A673 (cell line): ENCODE measurements at places on chromosomes 4 and X. TPM values are rescaled to one million over a fixed set of nuclear protein-coding genes. Genes with fewer than 3 reads are reported as not detected.
A peak's percentile ranks its signal among the peaks of the same experiment; 100 is the strongest.

GRCh38 chr4:15414551-15415091 lies 13.2 kb upstream of the C1QTNF7 start:
- DNase-seq, result no peak

DNA sequence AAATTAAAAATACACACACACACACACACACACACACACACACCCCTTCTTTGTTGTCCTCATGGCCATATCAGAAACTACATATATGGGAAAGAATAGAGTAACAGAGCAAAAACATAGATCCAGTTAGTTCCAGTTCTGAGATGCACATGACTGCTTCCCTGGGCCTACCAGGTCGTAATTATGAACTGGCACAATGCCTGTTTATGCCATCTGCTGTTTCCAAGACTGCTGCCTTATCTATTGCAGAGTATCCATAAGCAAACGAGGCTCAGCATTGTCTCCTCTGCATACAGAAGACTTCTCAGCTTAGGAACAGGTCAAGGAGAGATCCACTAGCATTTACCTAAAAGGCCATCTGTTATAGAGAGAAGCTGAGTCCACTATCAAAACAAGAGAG lies 789.0 kb downstream of the TECRL start:
- no peak for DNase-seq

DNA sequence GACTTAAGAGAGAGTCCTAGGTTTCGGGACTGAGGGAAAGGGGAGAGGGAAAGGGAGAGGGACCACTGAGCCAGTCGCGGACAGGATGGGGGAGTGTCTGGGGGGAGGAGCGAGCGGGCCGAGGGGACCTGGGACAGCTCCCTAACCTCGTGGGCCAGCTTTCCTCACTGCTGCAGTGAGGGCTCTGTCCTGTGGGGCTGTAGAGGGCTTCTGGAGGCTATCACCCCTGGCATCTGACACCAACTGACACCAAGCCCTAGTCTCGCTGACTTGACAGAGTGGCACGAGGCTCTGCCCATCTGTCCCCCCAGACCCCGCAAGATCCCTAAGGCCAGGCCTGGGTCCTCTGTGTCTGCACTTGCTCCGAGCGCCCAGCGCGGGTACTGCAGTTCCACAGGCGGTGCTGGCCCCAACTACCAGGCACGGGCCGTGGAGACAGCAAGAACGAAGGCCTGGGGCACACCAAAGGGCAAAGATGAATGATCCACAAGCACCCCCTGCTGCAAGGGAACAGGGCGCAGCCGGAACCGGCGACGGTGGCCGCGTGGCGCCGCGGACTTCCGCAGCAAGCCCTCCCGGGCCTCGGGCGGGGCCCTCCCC lies 465 bp downstream of the HAUS7 start:
- DNase-seq, result peak; percentile 27

GRCh38 chr4:187309456-187309855 lies 585.8 kb upstream of the FAT1 start:
- no peak for DNase-seq

GRCh38 chrX:139920316-139920715 lies 12.5 kb downstream of the ATP11C start:
- DNase-seq, result no peak

GRCh38 chr4:41714364-41715000 lies 34.0 kb downstream of the PHOX2B start:
- DNase-seq, result no peak

GRCh38 chr4:143091862-143092261 lies 92.9 kb upstream of the USP38 start:
- DNase-seq, result no peak

DNA sequence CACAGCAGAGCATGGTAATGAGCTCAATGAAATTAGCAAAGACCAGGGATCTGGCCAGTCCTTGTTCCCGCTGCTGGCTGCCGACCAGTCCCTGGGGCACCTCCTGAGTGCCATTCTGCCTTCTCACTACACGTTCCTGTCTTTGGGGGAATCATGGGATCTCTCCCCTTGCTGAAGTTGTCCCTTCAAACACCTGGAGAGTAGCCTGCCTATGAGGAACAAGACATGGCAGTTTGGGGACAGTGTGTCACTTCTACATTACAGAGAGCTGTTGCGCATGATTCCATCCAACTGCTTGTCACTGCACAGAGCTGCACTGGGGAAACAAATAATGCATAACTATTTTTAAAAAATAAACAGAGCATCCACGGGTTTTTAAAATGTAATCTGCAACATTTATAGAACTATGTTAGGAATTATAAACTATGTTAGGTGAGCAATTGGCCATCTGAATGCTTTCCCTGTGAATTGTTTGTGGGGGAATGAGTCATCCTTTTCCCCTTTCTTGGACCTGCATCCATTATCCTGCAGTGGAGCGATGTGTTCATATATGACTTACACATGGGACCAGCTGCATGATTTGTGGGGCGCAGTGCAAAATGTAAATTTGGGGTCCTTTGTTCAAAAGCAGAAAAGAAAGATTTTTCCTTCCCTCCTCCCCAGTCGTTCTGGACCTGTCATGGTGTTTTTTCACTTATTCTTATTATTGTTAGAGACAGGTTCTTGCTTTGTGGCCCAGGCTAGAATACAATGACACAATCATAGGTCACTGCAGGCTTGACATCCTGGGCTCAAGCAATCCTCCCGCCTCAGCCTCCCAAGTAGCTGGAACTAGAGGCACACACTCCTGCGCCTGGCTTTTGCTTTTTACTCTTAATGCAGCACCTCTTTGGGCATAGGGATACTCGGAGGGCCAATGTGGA lies 115.0 kb upstream of the TBL1X start:
- no peak for DNase-seq

GRCh38 chrX:119398587-119398973 lies 556 bp upstream of the SLC25A43 start:
- DNase-seq, result no peak

- no peak for DNase-seq
Measured at GRCh38 chr4:25096251-25096980, 63.8 kb downstream of the SEPSECS start.

DNA sequence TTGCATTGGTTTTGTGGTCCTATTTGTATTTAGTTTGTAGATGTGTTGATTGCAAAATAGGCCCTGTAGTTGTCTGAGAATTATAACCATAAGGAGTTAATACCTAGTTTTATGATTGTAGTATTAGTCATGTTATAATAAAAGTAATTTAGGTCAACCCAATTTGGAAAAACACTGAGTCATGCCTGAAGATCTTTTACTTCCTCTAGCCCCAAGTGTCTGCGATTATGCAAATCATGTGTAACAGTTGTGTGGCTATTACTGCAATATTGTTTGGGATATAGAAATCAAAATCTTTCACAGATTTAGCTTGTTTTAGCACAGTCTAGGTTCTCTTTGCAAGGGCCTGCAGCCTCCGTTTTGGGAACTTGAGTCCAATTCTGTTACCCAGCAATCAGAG lies 12.6 kb downstream of the SRD5A3 start:
- DNase-seq, result peak; percentile 60

DNA sequence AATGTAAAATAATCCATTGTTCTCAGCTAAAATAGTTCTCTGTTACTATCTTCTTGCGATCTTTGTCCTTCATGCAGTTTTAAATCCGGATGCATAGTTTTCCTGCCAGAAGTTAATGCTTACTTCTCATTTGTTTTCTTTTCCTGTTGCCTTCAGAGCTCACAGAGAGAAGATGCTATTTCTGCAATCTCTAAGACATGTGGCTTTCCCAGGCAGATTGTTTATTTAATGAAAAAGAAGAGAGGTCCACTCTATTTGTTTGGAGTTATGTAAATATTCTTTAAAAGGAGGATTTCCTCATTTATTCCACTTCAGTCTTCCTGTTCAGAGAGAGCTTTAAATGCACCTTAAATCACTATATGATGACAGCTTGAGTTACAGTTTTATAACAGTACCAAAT lies 39.3 kb upstream of the HPGD start:
- peak; percentile 72 for DNase-seq

GRCh38 chrX:128020701-128021100 lies 31.5 kb downstream of the ACTRT1 start:
- DNase-seq, result no peak

DNA sequence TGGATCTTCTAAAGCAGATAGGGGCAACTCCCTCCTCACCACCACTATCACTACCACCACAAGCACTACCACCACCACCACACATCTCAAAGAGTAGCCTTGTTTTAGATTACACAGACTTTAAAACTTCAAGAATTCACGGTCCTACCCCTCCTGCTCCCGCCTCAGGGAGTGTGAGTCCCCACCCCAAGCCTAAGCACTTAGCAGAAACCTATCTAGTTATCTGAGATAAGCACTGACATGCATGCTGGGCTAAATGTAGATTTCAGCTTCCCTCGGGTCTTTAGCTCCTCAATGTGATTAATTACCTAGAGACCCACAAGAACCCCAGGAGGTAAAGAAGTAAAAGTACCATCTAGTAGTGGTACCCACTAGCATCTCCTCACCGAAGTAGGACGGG lies 775 bp downstream of the AMOT start:
- DNase-seq, result no peak

Gene SSX1
- total RNA-seq, result not detected in 2 replicates

Gene AR
- 0.11 TPM in 1 of 2 replicates, not detected in the other for total RNA-seq

Gene UGT2A1
- total RNA-seq, result not detected in 2 replicates

Gene GAGE12J
- not detected in 2 replicates for total RNA-seq

Gene TMPRSS11F
- not detected in 2 replicates for total RNA-seq

Gene PPARGC1A
- total RNA-seq, result not detected in 2 replicates

Gene HMX1
- total RNA-seq, result 0.15 and 0.26 TPM in 2 replicates

Gene MAGEE1
- not detected in 2 replicates for total RNA-seq
